Stimulated activated CD4-positive, alpha-beta T cell treated with anti-CD3 and anti-CD28 coated beads, Interleukin-2, amount 100 ng/mL, for 24 hours (primary cell): ENCODE measurements at places on chromosomes 6 and 20.

GRCh38 chr6:158906926-158907325, 87.8 kb upstream of the EZR start:
- DNase-seq, result no peak

DNA sequence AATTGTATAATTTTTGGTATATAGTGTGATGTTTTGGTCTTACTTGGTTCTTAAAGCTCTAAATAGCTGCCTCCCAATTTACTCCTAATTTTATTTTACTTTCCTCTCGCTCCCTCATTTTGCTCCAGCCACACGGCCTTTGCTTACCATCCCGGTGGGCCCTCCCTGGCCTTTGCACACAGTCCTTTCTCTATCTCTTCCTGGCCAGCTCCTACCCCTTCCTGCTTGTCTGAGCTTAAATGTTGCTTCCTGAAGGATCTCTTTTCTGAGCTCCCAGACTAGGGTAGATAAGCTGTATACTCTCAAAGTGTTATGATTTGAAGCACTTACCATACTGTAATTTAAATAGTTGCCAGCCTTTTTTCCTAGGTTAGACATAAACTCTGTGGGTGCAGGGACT, 121.7 kb downstream of the UTRN start:
- DNase-seq, result no peak

DNA sequence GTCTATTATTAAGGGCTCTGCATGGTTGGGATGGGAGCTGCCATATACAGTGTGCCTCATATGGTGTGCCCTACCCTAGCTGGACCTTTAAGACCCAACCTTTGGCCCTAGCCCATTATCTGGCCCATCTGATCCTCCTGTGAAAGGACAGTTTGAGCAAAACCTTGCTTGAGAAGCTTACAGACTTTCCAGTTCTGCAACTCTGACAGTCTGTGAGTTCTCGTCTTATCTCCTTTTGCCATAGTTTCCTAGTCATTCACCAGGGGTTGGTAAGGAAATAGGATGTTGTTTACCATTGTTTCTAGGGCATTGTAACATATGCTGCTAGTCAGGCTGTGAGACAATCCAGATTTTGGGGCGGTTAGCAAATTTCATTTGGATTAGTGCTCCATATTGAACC, 17.2 kb downstream of the CTNNBL1 start:
- DNase-seq, result no peak

DNA sequence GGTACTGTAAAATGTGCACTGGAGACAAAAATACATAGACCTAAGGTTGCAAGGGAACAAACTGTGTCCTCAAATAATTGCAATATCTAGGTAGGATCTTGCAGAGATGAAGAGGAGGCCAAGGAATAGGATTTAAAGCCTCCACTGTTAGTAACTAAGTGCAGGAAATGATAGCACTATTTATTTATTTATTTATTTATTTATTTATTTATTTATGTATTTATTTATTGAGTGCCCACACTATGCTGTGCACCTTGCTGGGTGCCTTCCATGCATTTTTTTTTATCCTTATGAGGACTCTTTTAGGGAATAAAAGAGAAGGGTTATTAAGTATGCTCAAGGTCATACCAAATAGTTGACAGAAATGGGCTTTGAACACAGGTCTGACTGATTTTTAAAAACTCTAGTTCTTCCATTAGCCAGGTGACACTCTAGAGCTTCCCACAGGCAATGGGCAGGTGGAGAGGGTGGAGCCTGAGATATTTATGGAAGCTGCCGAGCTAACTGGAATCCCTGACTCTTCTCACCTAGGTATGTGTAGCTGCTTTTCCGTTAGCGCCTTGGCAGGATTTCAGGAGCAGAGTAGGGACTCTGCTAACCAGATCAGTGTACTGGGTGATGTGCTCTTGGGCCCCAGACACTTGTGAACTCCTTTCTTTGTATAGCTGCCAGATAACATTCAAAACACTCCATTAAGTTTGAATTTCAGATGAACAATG, 12.8 kb upstream of the NUP153 start:
- no peak for DNase-seq

DNA sequence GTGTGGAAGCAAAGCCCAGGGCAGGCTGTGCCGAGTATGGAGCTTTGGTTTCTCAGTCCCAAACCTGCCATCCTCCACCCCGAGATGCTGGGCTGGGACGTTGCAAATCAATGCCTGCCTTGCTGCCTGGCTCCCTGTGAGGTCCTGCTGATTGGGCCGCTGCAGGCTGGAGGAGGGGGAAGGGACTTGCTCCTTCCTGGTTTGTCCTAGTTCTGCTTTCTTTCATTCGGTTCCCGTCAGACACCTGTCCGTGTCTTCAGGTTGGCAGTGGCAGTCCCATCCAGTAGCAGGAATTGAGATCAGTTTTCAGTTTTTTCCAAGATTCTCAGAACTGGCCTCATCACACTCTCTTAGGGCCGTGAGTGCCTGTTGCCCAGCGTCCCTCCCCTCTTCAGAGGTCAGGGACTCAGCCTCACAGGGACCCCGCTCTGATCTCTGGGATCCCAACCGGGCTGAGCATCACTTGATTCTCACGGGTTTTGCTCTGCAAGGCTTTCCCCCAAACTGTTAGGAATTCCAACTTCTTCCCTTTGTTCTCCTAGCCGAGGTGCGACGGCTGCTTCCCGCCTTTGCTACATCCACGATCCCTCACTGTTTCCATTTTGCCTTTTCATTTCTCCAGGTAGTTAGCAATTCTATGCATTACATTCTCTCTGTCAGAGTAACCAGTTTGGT, 24.2 kb upstream of the TAGAP start:
- no peak for DNase-seq

DNA sequence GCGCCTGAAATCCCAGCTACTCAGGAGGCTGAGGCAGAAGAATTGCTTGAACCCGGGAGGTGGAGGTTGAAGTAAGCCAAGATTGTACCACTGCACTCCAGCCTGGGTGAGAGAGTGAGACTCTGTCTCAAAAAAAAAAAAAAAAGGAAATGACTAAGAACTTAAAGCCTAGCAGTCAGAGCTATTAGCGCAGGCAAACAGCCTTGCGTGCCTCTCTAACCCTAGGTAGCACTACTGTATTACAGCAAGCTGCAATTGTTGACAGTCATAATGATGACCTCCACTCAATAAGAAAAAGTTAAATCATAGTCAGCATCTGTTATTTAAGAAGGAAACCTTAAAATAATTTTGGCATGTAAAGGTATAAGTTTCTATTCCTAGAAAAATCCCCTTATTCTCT, 14.4 kb downstream of the GSS start:
- DNase-seq, result no peak

DNA sequence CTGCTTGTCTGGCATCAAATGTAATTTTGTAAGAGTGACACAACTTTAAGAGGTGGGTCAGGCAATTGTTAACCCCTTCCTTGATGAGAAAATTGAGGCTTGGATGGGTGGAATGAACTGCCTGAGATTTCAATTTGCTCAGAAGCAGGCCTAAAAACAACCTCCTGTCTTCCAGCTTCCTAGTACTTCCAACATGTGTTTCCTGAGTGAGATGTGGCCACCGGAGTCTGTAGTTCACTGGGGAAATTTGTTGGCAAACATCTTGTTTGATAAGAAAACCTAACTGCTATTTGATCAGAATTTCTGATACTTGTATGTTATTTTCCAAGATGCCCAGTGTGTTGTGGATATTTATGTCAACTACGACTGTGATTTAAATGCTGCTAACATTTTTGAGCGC, 51.3 kb downstream of the ARFGEF2 start:
- no peak for DNase-seq

DNA sequence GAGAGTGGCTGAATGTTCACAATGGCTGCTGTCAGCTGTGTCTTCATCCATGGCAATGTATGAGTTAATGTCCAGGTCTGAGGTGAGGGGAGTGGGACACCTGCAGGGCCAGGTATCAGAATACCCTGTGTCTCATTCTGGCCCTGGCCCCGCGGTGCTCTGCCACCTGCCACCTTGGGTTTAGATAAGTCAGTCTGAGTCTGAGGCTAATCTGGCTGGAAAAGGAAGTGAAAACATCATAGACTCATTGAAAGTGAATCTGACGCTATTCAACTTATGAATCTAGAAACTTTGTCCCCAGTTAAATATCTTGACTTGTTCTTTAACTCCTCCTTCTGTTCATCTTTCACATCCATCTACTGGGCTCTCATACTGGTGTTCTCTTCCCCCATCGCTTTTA, 267.1 kb upstream of the JAG1 start:
- no peak for DNase-seq

- no peak for DNase-seq
Observed at GRCh38 chr6:106574741-106575458, 54.4 kb downstream of the RTN4IP1 start.

- DNase-seq, result no peak
Observed at GRCh38 chr20:10432079-10432478, 1.9 kb downstream of the MKKS start.

DNA sequence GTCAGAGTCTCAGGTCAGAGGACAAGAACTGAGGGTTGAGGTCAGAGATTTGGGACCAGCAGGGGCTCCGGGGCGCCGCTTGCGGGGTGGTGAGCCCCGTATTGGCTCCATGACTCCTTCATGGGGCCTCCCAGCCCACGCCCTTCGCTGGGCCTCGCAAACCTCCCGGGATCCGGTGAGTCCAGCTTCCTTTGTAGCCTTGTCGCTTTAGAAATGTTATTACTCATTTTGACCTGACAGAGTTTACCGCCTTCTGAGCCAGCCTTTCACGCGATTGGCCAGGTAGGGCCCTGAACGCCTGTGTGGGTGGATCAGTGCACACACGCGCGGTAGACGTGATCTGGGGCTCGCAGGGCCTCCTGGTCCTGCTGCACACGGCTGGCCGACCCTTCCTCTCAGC, 181.1 kb downstream of the ERMARD start:
- no peak for DNase-seq

GRCh38 chr6:126344181-126344580, 4.3 kb downstream of the CENPW start:
- DNase-seq, result no peak

DNA sequence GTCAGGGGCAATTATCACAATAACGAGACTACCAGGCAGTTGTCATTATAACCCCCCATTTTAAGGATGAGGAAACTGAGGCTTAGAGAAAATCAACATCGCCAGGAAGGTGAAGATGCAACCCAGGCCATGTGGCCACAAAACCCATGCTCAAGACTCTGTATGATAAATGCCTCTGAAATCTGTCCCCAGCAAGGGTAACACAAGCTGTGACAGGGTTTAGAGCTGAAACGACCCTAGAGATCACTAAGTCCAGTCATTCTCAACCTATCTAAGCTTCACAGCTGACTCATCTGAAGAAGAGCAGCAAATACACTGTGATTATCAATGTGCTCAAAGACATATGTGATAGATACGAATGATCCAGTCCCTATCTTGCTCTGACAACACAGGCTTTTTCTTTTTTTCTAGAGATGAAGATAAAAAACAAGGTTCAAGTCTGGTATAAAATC, 47.0 kb downstream of the ARHGAP18 start:
- DNase-seq, result no peak

DNA sequence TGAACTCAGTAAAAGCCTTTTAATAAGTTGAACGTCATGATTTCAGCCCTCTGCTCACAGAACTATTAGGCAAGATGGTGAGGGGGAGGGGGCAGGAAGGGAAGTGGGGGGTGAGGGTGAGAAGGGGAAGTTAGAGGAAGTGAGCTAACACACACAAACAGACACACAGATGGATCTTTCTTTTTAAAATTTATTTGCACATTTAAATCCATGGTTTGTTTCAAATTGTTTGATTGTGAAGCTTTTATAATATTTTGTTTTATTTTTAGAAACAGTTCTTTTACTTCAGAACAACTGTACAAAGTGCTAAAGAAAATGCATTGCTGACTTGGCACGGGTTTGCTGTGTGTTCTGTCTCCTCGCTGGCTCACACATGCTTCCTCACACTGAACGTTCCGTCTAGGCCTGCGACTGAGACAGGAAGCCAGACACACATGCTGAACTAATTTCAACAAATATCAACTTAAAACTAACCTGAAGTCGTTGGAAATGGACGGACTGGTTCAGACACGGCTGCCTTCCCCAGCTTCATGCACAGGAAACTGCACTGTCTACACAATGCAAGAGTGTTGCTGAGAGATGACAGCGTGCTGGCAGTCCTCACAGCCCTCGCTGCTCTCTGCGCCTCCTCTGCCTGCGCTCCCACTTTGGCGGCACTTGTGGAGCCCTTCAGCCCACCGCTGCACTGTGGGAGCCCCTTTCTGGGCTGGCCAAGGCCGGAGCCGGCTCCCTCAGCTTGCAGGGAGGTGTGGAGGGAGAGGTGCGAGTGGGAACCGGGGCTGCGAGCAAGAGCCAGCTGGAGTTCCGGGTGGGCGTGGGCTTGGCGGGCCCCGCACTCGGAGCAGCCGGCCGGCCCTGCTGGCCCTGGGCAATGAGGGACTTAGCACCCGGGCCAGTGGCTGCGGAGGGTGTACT, 8.1 kb upstream of the ZBP1 start:
- peak; percentile 41 for DNase-seq

DNA sequence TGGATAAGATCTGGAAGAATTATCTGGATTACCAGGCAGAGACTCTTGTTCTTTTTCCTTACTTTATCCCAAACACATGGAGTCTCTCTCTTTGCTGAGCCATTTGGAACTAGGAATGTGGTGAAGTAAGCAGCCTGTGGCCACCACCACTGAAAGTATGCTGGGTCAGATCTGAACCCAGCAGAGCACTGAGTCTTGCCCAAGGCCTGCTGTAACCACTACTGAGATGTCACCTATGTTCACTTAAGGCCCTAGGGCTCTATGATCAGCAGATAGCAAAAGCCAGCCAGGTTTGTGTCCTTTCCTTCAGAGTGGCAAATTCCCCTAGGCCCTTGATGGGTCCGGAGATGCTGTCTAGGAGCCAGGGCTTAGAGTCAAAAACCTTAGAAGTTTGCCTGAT, 103.3 kb upstream of the PLN start:
- no peak for DNase-seq
